ENCODE measurements at places on chromosomes 13 and 19.
A peak's percentile ranks its signal among the peaks of the same experiment; 100 is the strongest.

DNA sequence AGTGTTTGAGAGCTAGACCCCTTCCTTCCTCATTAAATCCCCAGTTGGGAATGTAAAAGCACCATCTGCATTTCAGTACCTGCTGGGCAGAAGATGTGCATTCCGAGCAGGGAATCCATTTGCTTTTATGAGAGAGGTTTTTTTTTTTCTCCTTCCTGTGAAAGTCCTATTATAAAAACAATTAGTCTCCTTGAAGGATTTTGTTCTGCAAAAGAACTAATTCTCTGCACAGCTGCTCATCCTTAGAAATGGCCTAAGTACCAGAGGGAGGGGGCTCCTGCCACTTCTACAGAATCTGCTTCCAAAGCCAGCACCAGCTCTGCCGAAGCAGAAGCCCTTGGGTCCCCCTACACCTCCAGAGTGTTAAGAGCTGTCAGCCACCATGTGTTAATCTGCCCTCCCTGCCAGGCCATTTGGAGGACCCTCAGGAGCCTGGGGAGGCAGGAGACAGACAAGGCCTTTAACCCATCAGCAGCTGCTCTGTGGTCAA is 36.4 kb upstream of the SERPINE3 start:
- no peak for DNase-seq

GRCh38 chr19:48351341-48351752 is 12.4 kb downstream of the TMEM143 start:
- DNase-seq, result peak; percentile 5

DNA sequence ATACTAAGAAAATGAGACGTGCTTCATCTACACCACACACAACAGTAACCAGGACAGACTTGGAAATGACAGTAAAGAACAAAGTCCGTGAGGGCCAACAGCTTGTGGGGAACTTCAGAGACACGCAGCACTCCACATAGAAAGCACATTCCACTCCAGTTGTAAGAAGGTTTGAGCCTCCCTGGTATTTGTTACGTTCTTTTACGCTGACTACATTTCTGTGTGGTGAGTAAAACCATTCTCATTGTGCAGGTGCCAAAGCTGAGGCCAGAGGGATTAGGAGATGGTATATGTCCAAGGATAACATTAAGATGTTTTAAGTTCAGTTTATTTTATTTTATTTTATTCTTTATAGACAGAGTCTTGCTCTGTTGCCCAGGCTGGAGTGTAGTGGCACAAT is 1189.9 kb downstream of the UQCRFS1 start:
- peak; percentile 97 for DNase-seq

DNA sequence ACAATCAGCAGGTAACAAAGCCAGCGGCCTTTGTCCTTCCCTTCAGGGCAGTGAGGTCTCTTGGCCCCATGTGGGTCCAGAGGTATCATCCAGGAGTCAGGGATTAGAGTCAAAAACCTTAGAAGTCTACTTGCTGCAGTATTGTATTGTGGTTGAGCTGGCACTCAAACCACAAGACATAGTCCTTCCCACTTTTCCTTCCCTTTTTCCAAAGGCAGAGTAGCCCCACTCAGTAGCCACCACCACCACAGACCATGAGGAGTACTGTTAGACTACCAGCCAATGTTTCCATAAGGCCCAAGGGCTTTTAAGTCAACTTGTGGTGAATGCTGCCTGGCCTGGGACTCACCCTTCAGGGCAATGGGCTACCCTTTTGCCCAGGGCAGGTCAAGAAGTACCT is 27.1 kb upstream of the CCNA1 start:
- no peak for DNase-seq

DNA sequence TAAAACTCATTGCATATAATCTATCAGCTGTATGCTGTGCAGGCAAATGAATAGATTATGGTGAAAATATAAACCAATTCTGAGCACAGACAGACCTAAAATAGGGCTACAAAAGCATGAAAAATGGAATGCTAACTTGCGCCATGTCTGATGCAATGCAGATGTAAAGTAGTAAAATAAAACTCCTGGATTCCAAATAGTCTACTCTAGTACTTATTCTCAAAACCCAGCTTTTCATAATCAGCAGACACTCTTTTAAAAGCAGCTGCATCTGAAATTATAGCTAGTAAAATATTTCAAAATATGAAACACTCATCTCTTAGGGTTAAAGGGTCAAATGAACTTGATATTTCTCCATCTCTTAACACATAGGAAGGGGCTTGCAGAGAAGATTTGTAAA is 4.7 kb upstream of the POMP start:
- DNase-seq, result no peak

- DNase-seq, result peak; percentile 48
Observed at GRCh38 chr13:44879452-44880058, 109.7 kb downstream of the NUFIP1 start.

DNA sequence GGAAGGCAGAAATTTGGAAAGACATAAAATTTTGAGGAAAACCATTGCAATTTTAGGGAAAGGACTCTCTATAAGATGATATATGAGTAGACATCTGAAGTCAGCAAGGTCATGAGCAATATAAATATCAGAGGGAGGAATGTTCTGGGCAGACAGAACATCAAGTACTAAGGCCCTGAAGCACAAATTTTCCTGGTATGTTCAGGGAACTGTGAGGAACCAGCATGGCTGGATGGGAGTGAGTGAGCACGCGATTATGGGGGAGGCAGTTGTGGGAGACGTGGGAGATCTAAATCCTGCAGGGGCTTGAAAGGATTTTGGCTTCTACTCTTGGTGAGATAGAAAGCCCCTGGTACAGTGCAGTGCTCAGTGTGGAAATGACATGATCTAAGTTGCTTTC is 112.0 kb downstream of the TBC1D4 start:
- DNase-seq, result no peak

- no peak for DNase-seq
Observed at GRCh38 chr13:80430561-80430960, 89.6 kb upstream of the SPRY2 start.

GRCh38 chr13:97125810-97126738 is 96.1 kb upstream of the MBNL2 start:
- DNase-seq, result peak; percentile 72

DNA sequence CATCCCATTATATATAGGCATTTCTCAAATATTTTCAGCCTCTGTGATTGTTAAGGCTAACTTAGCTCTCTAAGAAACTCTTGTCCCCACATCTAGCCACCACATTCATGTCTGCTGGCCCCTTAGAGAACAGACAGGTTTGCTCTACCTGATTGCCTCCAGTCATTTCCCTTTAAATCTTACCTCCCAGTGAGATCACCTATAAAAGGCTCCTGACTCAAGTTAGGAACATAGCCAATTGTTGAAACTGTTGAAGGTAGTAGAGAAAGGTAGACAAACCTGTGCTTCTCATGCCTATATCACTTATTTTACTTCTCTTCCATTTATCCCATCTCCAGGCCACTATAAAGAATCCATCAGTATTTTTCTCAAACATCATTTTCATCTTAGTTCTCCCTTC is 771.4 kb downstream of the DIAPH3 start:
- DNase-seq, result no peak

DNA sequence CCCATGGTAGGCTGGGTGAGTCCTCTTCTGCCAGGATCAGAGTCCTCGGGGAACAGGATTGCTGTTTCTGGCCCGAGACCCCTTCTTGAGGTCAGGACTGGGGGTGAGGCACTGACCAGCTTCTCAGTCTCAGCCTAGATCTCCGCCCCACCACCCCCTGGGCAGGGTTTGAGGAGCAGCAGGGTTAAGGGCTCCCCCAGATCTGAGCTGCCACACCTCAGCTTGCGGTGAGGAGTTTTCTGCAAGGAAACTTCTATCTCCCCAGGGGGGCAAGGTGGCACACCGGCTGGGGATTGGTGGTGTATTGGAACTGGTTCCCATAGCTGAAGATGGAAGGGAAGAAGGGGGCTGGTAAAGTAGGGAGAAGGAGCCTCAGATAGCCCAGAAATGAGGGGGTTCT is 19.5 kb downstream of the CHST8 start:
- no peak for DNase-seq

GRCh38 chr19:45419396-45419795 is 4.3 kb downstream of the ERCC1 start:
- no peak for DNase-seq

DNA sequence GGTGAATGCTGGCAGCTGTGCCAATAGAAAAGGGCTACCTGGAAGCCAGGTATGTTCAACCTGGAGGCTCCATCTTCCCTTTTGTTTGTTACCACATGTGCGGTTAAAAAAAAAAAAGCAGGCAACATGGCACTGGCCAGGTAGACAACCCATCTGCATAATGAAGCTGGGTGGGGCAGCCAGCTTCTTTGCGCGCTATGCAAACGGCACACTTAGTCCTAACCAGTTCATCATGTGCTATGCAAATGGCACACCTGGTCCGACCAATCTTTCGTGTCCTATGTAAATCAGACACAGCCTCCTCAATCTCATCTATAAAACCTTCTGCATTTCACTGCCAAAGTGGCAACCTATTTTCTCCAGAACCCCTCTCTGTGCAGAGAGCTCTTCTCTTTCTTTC is 11.3 kb upstream of the IGSF23 start:
- no peak for DNase-seq

DNA sequence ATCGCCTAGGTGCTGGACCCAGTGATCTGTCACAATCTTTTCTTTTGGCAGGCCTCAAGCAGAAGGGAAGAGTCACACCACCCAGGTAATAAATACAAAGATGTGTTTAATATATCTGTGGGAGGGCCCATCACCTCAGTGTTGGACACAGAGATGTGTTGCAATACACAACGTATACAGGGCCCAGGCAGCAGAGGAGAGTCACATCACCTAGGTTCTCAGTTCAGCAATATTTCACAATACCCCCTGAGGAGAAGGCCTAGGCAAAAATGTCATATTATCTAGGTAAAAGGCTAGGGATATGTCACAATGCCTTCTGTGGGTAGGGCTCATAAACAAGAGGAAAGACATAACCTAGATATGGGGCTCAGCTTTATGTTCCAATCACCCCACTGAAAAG is 53.5 kb upstream of the ZNF728 start:
- DNase-seq, result no peak

GRCh38 chr13:102286326-102286725 is 115.5 kb downstream of the FGF14 start:
- DNase-seq, result peak; percentile 92

DNA sequence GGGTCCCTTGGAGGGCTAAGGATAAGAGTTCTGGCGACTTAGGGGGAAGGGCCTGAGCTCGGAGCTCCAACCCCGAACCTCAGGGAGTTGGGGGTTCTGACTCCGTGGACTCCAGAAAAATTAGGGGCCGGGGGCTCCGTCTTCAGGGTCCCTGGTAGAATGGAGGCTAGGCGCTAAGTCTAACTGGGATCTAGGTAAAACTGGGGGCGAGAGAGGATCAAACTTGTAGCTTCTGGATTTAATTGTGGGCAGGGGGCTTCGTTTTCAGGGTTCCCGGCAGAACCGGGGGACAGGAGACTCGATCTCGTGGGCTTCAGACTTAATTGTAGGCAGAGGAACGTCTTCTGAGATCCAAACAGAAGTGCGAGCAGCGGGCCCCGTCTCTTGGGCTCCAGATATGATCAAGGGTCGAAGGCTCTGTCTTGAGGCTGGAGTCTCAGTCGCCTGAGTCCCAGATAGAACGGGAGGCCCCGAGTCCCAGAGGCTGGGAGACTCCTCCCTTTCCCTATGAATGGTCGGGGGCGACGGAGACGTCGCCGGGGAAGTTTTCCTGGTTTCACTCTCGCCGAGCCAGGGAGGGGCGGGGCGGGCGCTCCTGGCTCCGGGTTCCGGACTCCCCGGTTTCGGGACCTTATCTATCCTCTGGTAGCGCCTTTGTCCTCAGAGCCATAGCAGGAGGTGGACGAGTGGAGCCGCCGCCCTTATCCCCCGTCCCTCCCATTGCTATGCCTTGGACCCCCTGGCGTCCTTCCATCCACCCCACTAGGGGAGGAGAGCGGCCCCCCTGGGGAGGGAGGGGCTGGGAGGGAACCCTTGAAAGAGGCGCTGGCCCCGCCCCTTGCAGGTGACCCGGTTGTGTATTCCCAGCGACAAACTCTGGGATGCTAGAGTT is 1.3 kb downstream of the NECTIN2 start:
- peak; percentile 39 for DNase-seq

GRCh38 chr13:113485545-113485944 is 5.0 kb downstream of the DCUN1D2 start:
- DNase-seq, result no peak

DNA sequence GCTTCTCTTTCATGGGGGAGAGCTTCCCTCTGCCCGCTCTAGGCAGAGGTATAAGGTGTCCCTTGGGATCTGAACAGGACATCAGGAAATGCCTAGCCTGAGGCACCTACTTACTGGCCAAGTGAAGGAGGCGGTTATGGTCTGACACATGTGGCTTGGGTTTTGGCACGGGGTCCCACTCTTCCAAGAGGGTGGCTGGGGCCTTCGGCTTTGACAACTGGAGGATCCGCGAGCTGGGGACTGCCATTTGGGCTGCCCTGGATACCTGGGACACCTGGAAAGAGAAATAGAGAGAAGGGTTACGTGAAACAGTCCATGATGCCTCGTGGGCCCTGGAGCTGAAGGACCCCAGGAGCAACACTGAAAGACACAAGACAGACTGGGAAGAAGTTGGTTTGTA is 22.4 kb upstream of the MIER2 start:
- no peak for DNase-seq

GRCh38 chr13:31890946-31891345 is 140.6 kb upstream of the FRY start:
- DNase-seq, result no peak

- DNase-seq, result no peak
Observed at GRCh38 chr19:6988257-6988656, 33.0 kb downstream of the MBD3L2B start.

DNA sequence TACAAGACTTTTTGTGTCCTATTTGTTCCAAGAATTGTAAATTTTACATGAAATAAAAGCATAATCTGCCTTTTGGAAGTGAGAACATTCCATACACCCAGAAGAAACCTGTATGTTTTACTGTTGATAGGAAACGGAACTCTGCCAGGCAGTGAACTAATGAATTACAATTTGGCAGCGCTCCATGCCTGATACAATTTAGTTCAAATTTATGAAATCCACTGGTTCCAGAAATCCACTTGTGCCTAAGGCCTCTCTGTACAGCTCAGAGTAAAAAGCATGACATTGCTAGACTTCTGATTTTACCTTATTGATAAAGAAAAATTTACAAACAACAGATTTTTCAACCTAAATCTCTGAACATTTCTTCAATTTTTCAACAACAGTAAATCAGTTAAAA is 78.1 kb downstream of the PCDH9 start:
- DNase-seq, result no peak

DNA sequence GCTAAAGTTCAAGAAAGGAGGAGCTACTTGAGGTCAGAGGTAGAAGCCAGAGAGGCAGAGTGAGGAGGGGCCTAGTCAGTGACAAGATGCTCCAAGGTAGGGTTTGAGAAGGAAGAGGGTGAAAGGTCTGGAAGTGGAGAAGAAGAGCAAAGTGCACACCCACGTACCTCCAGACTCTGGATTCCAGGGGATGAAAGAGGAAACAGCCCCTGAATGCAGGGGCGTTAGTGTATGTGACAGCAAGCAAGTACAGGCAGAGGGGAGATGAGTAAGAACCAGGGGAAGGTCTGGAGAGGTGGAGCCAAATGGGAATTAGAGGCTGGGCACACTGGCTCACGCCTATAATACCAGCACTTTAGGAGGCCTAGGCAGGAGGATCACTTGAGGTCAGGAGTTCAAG is 8.7 kb downstream of the RPS28 start:
- DNase-seq, result no peak

All from astrocyte (in vitro differentiated cells and primary cell).